ENCODE measurements at places on chromosomes 7 and 10. TPM values are rescaled to one million over a fixed set of nuclear protein-coding genes. Genes with fewer than 3 reads are reported as not detected.

- DNase-seq = no peak
Observed at GRCh38 chr10:14688606-14689005, 86.1 kb downstream of the FAM107B start.

DNA sequence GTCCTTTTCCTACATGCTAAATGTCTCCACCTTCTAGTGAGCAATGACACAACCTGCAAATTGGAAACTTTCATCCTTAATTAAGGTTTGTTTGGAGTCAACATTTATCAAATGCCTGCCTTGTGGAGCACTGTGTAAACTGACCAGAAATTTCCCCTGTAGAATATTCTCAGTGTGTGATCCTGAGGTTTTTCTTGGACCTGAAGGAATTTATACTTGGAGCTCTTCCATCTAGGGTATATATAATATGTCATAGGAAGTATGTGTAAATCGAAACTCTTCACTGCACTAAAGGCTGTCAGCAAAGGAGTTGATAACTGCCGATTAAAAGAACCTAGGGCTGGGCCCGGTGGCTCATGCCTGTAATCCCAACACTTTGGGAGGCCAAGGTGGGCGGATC is 152.4 kb downstream of the NSUN6 start:
- no peak for DNase-seq

- DNase-seq = no peak
Observed at GRCh38 chr7:20223356-20223755, 6.2 kb upstream of the MACC1 start.

DNA sequence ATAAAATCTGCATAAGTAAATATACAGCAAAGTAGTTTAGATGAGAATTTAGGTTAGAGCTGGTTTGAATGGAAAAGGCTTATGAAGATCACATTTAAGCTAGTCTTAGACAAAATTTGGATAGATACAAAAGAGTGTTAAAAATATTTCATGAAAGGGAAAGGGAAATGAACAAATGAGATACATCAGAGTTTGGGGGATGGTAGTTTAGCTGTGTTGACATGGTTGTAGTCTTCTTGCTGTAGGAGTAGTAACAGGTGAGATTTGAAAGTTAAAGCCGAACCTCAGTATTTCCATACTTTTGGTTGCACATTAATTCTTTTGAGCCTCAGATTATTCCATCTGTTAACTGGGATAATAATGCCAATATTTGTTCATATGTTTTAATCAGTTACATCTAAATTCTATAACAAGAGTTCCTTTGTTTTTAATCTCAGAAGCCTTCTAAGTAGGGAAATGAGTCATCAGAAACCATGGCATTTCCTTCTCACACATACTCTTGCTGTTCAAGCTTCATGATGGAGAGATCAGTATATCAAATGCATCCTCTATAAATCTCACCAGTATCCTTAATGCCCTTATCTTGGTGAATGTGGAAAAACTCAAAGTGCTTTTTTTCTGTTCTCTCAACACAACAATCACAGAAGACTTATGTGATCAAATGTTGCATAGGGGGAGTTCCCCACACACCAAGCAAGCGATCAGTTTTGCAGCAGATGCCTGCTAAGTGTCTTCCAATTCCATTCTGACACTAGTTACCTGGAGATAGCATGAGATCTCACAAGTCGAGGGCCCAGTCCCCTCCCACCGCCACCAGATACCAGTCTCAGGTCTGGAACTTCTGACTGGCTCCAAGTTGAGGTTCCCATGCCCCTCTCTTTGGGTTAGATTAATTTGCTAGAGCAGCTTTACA is 84.7 kb downstream of the MAPK8 start:
- no peak for DNase-seq

IDI2 gene
- total RNA-seq = not detected

DNA sequence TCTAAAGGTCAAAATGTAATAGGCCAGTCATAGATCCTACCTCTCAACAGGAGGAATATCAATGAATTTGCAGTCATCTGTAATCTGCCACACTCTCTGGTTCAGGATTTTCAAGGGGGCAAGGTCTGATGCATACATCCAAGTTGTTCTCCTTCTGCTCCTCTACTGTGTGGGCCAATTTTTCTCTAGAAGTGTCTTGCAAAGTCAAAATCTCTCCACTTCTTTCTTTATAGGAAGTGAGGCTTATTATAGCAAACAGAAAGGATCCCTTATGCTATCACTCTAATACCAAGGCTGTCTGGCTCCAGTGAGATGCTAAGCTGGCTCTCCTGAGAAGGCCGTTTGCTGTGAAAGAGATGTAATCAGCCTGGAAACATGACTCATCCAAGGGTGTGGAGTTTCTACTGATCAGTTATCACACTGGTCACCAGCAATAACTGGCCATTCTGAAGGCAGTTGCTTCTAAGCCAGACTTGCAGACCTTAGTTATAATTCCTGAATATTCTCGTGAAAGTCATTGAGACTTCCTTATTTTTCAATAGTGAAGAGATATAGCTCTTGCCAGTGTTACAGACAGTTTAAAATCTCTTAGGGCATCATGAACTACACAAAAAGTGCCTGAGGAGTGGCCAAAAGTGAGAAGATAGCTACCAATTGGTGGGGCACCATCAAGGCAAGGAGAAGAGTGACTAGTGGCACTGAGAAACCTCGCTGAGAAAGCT is 43.2 kb upstream of the LRGUK start:
- no peak for DNase-seq

GRCh38 chr10:106980495-106981451 is 183.7 kb downstream of the SORCS1 start:
- no peak for DNase-seq

- peak; percentile 47 for DNase-seq
Observed at GRCh38 chr10:31770307-31770902, 158.2 kb downstream of the ARHGAP12 start.

All from upper lobe of left lung (tissue), 6 donors.